ENCODE measurements at places on chromosomes 12 and 14.

- no peak for DNase-seq
These were observed 275.7 kb upstream of the CRY1 start for GRCh38 chr12:107369006-107369405.

GRCh38 chr14:105192866-105193731 is 12.0 kb upstream of the NUDT14 start:
- DNase-seq, result no peak

- no peak for DNase-seq
These were observed 361.9 kb upstream of the FAR2 start for GRCh38 chr12:28787151-28787550.

GRCh38 chr12:27001663-27002062 is 12.5 kb downstream of the TM7SF3 start:
- DNase-seq, result no peak

DNA sequence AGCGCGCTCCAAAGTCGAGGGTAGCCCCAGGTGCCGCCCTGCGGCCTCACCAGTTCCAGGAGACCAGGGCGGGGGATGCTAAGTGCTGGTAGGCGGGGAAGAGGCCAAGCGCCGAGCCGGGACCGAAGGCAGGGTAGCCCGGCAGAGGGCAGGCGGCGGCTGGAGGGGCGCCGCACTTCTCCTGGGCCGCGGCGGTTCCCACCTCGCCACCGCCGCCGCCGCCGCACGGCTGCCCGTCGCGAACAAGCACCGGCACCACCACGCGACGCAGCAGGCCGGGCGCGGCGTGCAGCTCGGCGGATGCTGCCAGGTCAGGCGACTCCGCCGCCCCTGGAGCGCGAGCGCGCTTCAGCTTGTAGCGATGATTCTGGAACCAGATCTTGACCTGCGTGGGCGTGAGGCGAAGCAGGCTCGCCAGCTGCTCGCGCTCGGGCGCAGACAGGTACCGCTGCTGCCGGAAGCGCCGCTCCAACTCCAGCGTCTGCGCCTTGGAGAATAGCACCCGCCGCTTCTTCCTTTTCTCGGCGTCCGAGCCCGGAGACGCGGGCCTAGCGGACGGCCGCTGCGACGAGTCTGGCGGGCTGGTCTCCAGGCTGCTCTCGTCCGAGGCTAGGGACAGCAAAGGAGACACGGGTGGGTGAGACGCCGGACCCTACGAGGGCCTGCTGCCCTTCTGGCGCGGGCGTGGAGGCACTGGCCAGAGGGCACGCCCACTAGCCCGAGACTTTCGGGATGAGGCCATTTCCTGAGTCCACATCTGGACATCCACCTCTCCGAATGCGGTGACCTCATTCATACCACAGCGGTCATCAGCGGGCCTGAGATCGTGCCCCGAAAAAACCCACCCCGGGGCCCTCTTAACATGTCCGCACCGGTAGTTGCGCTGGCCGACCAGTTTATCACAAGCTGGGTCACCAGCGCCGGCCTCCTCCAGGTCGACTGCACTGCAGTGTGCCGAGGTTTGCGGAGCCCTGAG is 1.3 kb downstream of the NKX2-8 start:
- no peak for DNase-seq

DNA sequence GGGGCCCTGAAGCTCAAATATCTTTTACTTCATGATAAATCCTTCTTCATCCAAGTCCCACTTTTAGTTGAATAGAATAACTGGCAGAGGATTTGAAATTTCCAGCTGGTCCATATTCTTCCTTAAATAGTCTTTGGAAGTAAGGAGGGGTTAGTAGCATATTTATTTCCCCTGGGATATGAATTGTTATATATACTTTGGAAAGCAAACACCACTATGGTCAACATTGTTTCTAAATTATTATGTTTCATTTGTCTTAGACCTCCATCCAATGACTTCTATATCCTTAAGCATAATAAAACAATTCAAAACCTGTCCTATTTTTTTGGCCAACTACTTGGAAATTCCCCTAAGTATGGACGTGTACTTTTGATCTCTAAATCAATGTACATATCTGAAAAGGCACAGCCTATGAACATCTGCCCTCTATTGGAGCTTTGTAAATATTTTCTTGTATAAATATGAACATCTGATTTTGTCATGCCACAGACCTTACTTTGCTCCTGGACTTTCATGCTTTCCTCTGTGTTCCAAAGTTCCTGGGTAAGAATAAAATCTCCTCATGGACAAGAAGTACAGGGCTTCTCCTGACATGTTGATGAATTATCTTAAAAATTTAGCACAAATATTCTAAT is 1212.0 kb downstream of the GALC start:
- DNase-seq, result no peak

- DNase-seq, result no peak
These were observed 73.6 kb downstream of the IQSEC3 start for GRCh38 chr12:140162-140561.

- DNase-seq, result no peak
These were observed 9.1 kb downstream of the CREBL2 start for GRCh38 chr12:12620730-12621315.

DNA sequence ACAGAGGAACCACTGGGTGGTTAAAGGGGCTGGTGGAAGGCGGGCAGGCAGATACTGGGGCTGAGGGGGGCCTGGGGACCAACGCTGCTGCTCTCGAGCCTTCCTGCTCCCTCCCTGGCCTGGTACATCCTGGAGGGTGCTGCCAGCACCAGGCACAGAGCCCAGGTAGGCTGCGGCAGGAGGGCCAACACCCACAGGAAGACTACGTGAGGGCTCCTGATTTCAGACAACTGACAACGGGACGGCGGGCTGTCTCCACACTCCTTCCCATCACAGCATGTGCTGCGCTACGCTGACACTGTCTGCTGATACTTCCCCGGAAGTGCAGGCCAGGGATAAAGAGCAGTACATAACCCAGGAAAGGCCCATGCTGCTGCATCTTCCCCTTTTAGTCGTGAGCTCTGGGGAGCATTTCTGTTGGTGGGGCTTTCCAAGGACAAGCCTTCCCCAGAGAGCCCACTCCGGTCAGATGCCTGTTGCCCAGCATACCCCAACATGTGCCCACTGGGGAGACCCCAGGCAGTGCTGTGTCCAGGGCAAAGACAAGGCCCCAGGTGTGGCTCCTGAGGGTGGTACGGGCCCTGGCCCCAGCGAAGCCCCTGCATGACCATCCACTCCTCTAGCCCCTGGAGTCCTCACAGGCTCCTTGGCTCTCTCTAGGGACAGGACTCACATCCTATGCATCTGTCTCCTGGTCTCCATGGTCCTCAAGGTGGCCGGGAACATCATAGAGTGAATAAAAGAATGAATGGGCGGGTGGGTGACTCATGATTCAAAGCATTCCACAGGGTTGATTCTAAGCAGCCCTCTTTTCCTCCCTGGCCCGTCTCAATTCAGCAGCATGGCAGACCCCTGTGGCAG is 38.0 kb downstream of the CHGA start:
- no peak for DNase-seq

GRCh38 chr14:99121319-99121875 is 150.6 kb downstream of the BCL11B start:
- no peak for DNase-seq

GRCh38 chr14:101113835-101114725 is 210.6 kb upstream of the RTL1 start:
- DNase-seq, result no peak

GRCh38 chr14:23352506-23353432 is at the start of gene SLC22A17:
Gene SLC22A17 (minus strand): TSS chr14:23352887.
- DNase-seq, result peak; percentile 59

GRCh38 chr12:96886998-96887677 is 19.9 kb upstream of the NEDD1 start:
- DNase-seq, result no peak

GRCh38 chr12:29081101-29081500 is 68.0 kb upstream of the FAR2 start:
- no peak for DNase-seq

DNA sequence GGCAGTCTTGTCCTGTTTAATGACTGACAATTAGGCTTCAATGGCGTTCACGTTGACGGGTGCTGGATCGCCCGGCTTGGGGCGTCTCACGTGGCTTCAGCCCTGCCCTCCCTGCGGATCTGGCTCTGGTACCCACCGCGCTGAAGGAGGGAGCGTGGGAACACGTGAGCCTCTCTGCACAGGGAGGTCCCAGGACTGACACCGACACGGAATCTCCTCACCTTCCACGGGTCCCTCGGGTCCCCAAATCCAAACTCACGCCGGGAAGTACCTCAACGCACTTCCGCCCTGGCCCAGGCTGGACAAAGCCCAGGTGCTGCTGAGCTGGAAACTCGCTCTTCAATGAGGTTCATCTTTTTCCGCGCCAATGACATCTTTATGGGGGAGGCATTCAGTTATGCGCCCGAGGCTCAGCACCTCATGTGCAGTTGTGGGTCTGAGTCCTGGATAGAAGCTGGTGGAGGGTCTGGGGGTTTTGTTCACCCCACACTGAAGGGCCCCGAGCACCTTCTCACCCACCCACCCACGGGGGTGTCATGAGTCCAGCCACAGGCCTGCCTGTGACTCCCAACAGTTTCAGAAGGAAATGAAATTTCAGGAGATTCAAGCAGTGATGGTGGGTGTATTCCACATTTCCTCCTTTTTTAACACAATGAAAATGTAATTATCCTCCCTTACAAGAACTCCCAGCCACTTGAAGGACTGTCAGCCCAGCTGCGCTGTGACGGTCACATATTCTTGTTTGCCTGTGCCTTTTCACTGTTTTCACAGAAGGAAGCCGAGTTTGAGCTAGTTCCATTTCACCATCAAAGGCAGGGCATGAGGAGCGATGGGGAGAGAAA is 251.7 kb upstream of the SFSWAP start:
- no peak for DNase-seq

DNA sequence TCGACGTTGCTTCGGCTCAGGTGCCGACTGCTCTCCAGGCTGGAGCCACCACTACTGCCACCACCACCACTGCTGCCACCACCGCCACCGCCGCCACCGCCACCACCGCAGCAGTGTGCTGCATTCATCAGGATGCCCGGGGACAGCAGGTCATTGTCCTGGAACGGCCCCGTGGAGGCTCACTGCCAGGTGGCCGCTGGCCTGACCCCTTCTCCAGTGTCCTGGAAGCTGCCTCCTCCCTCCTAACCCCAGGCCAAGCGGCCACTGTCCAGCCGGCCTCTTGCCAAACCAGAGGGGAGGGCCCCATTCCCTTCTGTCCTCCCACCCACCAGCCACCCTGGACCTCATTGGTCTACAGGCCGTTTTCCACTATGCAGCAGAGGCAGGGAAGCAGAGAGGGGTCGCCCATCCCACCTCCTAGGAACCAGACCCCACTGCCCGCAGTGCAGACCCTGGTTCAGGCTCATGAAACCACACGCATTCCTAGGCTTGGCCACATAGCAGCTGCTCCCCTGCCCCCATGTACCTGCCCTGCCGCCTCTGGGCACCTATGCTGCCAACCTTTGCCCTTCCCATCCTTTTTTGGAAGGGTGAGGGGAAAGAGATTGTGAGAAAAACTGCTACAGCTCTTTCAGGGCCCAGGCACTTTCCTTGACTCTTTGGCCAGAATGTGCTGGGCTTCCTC is 15.2 kb downstream of the ARL6IP4 start:
- no peak for DNase-seq

- no peak for DNase-seq
These were observed 1.1 kb downstream of the PDE3A start for GRCh38 chr12:20369305-20370013.

- no peak for DNase-seq
These were observed 203.1 kb upstream of the C14orf180 start for GRCh38 chr14:104376202-104377140.

DNA sequence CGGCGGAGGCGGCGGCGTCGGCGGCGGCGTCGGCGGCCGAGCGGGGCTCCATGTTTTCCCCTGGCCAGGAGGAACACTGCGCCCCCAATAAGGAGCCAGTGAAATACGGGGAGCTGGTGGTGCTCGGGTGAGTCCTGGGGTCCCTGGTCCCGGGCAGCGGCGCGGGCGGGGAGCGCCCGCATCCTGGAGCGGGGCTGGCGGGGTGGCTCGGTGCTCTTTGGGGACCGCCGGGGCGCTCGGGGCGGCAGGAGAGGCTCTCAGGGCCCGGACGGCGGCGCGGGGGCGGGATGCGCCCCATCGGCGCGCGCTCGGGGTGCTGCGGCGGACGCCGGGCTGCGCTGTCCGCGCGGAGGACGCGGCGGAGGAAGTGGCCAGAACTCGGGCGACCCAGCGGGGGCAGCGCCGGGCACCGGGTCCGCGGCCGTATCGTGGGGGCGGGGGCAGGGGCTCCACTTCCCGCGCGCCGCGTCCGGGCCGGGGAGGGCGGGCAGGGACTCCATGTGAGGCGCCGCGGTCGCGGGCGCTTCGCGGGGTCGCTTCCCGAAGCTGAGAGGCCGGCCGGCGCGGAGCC is 485 bp downstream of the PELI2 start:
- no peak for DNase-seq

- peak; percentile 71 for DNase-seq
These were observed 417.0 kb downstream of the DPF3 start for GRCh38 chr14:72476657-72477499.

GRCh38 chr14:70663707-70664179 is 22.0 kb downstream of the TTC9 start:
- DNase-seq, result no peak

Data from AG04449 (cell line).